Cerebellum (tissue), 4 donors: ENCODE measurements at places on chromosomes 3 and 15. TPM values are rescaled to one million over a fixed set of nuclear protein-coding genes. Genes with fewer than 3 reads are reported as not detected.

Gene ACKR2
- not detected for total RNA-seq

Gene BUB1B
- total RNA-seq: 23.2 TPM

Gene DLL4
- total RNA-seq: 4.4 TPM

Gene RLBP1
- 0.18 TPM for total RNA-seq

DNA sequence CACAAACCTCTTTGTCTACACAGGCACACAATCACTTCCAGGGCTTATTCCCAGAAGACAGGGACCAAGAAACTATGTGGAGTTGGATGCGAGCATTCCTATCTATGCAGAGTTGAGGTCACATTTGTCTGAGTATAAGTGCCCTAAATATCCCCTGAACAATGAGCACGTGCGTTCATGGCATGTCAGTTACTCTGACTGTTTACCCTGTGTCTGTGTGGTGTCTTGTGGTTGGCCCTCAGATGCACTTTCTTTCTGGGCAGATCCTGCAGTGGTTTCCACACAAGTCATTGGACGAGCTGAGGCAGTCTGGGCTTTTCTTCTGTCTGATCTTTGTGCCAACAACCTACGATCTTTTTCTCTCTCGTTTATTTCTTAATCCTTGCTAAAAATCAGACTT, 134.5 kb downstream of the FBN1 start:
- no peak for DNase-seq

DNA sequence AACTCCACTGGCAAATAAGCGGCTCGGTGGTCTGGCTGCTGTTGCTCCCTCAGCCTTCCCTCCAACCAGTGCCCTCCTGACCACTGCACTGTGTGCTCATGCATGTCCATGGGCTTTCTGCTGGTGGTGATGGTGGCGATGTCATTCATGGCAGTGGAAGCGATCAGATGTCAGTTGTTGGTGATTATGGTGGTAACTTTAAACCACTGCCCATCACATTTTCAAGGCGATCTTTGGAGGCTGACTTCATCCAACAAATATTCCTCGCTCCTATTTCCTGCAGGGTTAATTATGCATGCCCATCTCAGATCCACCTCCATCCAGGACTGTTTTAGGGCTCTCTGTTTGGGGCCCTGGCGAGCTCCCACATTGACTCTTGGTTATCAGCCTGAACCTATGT, 13.4 kb upstream of the HCN4 start:
- DNase-seq: no peak
